ENCODE measurements at places on chromosomes 5 and 9. TPM values are rescaled to one million over a fixed set of nuclear protein-coding genes. Genes with fewer than 3 reads are reported as not detected.

The DMRTA1 gene
- total RNA-seq, result not detected

The PCDHA13 gene
- not detected for total RNA-seq

The HTR4 gene
- total RNA-seq, result not detected

DNA sequence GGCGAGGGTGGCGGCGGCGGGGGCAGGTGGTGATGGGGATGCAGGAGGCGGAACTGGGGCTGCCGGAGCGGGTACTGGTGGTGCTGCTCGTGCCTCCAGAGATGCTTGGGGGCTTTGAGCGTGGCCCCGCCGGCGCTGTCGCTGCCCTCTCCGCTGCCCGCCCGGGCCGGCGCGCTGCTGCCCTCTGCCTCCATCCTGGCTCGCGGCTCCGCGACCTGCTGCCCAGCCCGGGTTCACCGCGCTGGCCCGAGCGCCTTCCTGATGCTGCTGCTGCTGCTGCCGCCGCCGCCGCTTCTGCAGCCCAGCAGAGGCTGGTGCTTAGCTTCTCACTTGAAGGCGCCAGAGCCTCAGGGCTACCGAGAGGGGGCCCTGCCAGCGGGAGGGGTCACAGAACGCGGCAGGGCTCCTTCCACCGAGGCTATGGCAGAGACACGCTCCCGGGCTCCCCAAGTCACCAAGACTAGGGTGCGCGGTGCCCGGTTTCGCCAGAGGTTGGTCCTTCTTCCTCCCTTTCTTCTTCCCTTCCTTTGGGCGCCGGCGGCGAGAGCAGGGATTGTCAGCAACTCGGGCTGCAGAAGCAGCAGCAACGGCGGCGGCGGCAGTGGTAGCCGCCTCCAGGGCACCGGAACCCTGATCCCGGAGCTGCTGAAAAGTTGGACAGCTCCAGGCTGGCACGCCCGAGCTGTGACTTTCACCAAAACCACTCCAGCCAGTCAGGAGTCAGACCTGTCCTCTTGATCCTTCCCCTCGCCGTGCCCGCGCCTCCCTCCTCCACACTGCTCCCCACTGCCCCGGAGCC lies at the start of gene PDE4D:
TSS of gene PDE4D (minus strand) at position 298 of the 799 bp plus-strand sequence.
- peak; percentile 3 for DNase-seq

DNA sequence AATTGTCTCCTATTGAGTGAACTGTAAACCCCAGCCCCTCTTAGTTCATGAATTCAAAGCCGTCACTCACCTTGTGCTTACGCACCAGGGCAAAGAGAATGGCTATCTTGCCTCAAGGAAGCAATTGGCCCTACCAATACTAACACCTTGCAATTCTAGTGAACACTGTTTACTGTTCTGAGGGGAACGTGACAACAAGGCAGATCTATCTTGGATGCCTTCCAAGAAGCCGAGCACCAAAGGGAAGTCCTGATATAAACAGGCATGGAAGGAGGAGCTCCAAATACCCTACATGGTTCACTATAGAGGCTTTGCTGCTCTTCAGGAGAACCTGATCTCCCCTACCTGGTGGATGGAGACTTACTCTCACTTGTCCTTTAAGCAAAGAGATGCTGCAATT lies 1.7 kb upstream of the PLPPR1 start:
- DNase-seq, result no peak

- DNase-seq, result no peak
Measured at GRCh38 chr9:126988857-126989256, 74.3 kb downstream of the RALGPS1 start.

DNA sequence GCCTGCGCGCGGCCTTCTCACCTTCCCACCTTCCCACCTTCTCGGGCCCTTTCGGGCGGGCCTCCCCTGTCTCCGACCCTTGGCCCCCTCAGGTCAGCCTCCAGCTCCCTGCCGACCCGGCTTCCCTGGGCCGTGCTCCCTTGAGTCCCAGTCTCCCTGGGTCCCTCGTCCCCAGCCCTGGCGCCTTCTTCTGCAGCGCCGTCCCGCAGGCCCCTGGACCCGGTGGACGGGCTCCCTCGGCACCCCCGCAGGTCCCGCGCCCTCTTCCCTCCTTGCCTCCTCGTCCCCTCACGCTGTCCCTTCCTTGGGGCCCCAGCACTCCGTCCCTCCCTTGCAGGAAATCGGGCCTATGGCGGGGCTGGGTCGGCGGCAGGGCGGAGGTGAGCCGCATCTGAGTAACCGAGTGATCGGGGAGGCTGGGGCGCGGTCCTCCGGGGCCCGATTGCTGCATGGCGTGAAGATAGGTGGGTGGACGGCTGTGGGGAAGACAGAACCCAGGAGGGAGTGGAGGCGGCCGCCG lies 7.6 kb downstream of the ARPC5L start:
- DNase-seq, result peak; percentile 49

- no peak for DNase-seq
Measured at GRCh38 chr5:3339798-3340115, 255.9 kb upstream of the IRX1 start.
